Fibroblast of lung (primary cell): ENCODE measurements at places on chromosomes 16 and 17. TPM values are rescaled to one million over a fixed set of nuclear protein-coding genes. Genes with fewer than 3 reads are reported as not detected.

GRCh38 chr17:17525956-17526355, 29.8 kb upstream of the RASD1 start:
- no peaks in the 10 kb centered on the region for H3K36me3 ChIP-seq
- no peaks in the 10 kb centered on the region for H3K4me1 ChIP-seq
- DNase-seq = no peak
- H3K4me3 ChIP-seq = no peak overlapping the region

- peak; percentile 74 for DNase-seq
- no peaks in the 10 kb centered on the region for H3K4me1 ChIP-seq
- H3K27me3 ChIP-seq = no peaks in the 10 kb centered on the region
- no peaks in the 10 kb centered on the region for H3K36me3 ChIP-seq
- no peak overlapping the region for H3K27ac ChIP-seq
Measured at GRCh38 chr17:71180801-71181385, 939.9 kb upstream of the SOX9 start.

GRCh38 chr17:503449-503700, 150.8 kb upstream of the RPH3AL start:
- H3K4me1 ChIP-seq = no peaks in the 10 kb centered on the region
- H3K27ac ChIP-seq = no peak overlapping the region
- no peak for DNase-seq
- no peaks in the 10 kb centered on the region for H3K36me3 ChIP-seq

PRSS33 gene
- not detected in 2 replicates for total RNA-seq

GRCh38 chr17:8481703-8482102, 46.0 kb downstream of the NDEL1 start:
- DNase-seq = no peak
- H3K27me3 ChIP-seq = no peaks in the 10 kb centered on the region
- H3K36me3 ChIP-seq = peaks cover 18% of the 10 kb centered on the region

CSH1 gene
- total RNA-seq = not detected in 2 replicates

GRCh38 chr17:50853781-50854180, 12.4 kb downstream of the TOB1 start:
- no peak for DNase-seq
- H3K27me3 ChIP-seq = no peaks in the 10 kb centered on the region
- H3K27ac ChIP-seq = no peak overlapping the region
- no peaks in the 10 kb centered on the region for H3K4me1 ChIP-seq
- no peak overlapping the region for H3K4me3 ChIP-seq
